ENCODE measurements at places on chromosomes 1 and 21. TPM values are rescaled to one million over a fixed set of nuclear protein-coding genes. Genes with fewer than 3 reads are reported as not detected.

DNA sequence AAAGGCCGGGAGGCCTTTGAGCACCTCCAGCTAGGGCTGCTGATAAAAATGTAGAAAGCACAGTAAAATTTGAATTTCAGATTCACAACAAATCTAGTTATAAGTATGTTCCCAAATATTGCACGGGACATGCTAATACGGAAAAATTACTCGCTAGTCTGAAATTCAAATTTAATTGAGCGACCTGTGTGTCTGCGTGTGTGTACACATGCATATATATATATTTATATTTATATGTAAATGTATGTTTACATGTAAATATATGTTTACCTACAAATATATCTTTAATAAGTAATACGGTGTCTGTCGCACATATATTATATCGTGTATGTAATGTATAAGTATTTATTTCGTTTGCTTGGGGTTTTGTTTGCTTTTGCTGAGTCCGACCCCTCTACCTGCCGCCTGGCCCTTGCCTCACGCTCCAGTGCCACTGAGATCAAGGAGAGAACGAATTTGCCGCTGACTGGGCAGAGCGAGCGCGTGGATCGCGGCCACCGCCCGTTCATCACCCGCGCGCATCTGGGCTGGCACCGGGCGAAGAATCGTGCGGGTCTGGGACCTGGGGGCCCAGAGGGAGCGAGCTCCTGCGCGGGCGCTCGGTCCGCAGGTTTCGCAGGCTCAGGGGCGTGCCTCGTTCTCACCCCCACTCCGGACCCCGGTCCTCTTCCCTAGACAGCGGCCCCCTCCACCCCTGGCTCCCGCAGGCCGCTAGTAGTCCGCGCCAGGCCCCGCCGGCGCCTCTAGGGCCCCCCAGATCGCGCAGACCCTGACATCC, 534 bp upstream of the WRAP73 start:
- no peak for DNase-seq

DNA sequence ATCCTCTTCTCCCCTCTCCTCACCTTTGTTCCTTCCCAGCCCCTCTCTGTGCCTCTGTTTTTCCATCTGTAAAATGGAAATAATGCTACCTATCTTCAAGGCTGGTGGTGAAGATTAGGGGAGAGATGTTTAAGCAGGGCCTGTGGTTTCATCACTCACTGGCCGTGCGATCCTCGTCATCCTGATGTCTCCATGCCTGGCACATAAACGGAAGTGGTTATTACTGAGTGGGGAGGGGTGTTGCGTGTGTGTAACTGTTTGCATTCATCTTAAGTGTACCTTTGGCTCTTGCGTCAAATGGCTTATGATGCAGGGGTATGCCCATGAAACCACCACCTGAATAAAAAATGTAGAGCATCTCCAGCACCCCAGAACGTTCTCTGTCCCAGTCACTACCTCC, 17.2 kb upstream of the C1QA start:
- no peak for DNase-seq

DNA sequence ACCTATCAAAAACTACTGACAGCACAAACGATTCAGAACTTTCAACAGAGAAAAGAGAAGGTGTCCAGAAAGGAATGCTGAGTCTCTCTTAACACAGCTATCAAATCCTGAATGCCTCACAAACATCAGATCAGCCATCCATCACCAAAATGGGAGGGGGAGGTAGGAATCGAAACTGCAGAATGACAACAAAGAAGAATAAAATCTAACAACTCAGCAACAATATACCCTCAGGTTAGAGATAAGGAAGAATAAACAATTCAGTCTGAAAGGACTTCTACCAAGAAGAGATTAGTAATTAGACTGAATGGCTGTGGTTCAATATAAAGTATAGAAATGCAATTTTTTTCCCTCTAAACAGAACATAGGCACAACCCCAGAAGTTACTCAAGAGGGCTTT, 94.4 kb downstream of the RERE start:
- DNase-seq, result no peak

Gene CELA3B
- 0.38 TPM for polyA plus RNA-seq
